NCI-H748 treated with DMSO at 0.1 percent for 48 hours (cell line): ENCODE measurements at places on chromosomes 1 and 21.

GRCh38 chr1:247961791-247962190, 3.2 kb upstream of the OR2AK2 start:
- no peak for DNase-seq

GRCh38 chr1:230210326-230210980, 143.4 kb downstream of the GALNT2 start:
- no peak for DNase-seq

DNA sequence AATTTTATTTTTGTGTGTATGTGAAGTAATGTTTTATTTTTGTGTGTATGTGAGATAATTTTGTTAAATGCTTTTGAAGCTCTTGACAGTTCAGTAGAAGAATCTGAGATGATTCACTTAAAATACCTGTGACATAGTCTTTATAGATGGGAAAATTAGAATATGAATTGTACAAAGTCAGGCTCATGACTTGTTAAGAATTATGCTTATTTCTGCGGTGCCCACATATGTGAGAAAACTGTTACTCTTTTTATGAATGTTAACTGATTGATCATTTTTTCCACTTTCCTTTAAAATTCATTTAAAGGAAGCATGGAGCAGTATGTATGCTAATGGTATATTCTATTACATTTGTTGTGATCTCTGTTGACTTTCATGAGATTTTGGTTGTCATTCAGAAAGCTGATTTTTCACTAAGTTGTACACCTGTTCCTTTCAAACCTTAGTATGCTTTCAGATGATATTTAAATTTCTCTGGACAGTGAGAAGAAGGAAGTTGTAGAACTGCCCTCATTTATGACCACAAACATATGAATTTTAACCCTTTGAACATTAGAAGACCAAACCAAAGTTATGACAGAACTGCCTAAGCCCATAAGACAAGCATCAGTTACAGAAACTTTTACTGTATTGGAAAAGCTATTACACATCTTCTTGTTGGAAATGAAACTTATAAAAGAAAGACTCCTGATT, 110.1 kb downstream of the POU2F1 start:
- DNase-seq, result no peak

- DNase-seq, result no peak
These were observed 4.2 kb upstream of the PAQR7 start for GRCh38 chr1:25879675-25880074.

DNA sequence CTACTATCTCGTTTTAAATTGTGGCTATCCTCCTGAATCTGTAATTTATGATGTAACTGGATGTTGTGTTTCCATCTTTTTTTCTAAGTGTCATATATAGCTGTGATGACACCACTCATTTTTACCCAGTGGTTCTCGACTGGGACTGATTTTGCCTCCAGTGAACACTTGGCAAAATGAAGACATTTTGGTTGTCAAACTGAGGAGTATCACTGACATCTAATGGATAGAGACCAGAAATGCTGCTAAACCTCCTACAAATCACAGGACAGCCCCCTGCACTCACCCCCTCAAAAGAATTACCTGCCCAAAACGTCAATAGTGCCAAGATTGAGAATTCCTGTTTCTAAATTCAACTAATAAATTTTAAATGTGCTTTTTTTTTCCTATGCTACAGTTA, 1.9 kb downstream of the TRMT13 start:
- no peak for DNase-seq

DNA sequence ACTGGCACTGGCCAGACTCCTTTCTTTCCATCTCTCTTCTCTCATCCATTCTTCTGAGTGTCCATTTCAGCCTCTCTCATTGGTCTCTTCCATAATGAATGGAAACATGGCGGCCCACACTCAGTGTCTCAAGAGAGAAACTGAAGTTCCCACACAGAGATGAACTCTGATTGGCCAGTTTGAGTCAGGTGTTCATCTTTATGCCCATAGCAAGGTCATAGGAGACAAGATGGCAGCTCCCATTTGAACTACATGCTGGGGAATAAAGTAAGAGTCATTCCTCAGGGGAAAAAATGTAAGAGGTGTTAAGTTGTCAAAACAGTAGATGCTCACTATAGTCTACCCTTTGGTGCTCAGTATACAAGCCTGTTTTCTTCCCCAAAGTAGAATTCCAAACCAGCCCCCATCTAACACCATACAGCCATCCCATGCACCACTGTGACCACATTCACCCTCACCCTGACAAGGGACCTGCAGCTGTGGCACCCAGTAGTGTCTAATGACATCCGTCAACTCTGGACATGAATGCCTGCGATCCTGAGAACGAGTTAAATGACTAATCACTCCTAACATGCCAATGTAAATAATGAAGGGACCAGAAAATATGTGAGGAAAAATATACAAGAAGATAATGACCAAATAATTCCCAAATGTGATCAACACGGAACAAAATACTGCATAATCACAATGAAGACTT, 12.4 kb downstream of the CDA start:
- DNase-seq, result no peak

GRCh38 chr1:24921412-24921811, 8.7 kb downstream of the RUNX3 start:
- DNase-seq, result no peak

GRCh38 chr1:41855713-41856112, 63.0 kb downstream of the HIVEP3 start:
- DNase-seq, result no peak

DNA sequence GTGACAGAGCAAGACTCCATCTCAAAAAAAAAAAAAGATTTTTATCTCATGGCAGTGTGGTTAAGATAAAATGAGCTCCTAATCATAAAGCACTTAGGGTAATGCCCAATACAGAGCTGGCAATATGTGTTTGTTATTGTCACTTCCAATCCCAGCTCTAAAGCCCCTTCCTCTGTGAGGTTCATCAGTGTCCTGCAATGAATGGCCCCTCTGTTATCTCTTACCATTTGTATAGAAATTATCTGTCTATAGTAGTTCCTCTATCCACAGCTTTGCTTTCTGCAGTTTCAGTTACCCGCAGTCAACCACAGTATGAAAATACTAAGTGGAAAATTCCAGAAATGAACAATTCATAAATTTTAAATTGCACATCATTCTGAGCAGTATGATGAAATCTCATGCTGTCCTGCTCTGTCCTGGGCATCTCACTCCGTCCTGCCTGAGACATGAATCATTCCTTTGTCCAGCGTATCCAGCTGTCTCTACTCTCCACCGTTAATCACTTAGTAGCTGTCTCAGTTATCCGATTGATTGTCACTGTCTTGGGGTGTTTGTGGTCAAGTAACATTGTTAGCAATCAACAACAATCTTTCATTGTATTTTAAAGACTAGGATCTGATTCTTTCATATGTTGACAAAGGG, 50.2 kb upstream of the DNAH14 start:
- no peak for DNase-seq

DNA sequence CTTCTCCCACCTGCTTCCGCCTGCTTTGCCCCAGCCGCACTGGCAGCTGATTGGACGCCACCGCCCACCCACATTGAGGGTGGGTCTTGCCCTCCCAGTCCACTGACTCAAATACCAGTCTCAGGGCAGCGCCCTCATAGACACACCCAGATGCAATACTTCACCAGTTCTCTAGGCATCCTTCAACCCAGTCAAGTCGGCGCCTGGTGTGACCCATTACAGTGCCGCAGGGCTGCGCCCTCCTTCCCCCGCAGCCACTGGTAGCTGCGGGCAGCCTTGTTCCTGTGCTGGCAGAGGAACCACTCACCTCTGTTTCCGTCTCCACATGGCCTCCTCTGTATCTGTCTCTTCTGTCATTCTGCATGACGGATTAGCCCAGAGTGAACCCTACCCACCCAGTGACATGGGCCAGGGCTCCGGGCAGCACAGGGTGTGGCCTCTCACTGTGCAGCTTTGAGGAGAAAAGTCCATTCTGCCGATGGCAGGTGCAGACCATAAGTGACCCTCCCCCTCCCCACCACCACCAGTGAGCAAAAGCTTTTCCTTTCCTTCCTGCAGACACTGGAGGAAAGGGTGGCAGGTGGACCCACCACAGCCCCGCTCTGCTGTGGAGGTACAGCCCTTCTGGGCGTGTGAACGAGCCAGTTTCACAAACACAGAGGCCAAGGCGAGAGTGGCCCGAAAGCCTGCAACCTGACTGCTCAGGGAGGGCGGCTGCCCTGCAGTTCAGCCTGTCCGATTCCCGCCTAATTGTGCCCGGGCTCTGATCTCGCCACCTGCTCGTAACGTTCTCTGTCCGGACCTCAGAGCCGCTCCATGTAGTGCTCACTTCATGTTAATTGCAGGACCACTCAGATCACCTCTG, 57.1 kb downstream of the FAAP20 start:
- DNase-seq, result no peak

DNA sequence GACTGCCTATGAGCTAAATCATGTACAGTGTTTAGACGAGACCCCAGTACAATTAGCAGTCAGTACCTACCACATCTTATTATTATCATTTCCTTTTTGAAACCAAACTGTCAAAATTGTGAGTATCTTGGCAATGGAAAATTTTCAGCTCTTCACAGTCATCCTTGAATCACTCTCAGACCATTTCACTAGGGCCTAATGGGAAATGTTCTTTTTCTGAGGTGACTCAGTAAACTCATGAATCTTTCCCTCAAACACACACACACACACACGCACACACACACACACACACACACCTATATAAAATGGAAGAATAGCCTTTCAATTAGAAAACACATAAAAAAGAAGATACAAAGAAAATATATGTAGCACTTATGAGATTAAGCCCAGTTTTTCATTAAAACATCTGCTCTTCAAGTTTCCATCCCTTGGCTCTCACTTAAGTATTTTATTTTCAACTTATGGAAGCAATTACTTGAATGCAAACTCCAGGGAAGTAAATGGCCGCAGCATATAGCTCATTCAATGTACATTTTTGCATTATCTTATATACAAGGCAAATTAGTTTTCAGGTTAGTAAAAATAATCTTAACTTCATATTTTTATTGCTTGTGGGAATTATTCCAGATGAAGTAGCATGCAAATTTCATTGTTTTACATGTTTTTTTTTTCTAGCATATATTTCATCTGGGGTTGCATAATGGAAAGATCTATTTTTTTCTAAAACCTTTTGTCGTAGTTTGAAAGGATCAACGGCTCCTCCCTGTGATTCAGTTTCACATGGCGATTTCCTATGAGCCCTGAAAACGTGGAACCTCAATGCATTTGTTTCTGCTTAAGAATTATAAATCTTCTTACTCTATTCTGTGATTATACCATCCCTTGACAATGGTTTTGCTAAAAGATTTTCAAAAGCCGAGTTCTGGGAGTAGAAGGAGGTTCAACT, 46.3 kb upstream of the TMPRSS15 start:
- no peak for DNase-seq

- DNase-seq, result no peak
These were observed 18.8 kb upstream of the FASLG start for GRCh38 chr1:172640111-172640510.

DNA sequence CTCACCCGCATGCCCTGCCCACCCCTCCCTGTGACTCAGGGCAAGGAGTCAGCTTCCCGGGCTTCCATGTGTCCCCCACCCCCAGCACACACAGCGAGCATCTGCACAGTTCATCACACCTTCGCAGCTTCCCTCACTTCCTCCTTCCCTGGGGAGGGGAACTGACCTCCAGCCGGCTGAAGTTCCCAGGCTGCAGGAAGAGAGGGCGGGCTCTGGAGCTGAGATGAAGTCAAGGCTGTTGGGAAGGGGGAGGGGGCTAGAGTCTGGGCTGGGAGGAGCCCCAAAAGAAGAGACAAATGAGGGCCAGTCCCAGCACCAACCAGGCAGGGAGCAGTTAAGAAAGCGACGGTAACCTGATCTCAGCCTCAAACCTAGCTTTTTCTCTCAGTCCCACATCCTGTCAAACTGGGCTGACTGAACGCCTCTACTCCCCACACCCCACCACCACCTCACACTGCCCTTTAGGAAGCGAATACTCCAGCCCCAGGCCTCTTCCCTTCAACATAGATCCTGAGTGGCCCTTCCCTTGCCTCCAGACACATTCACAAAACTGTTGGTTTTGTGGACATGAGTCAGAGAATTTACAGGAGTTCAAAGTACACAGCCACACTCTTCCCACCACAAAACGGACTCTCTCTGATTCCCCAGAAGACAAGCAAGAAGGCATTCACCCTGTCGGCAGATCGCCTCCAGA, 1.8 kb downstream of the RHOC start:
- peak; percentile 32 for DNase-seq

DNA sequence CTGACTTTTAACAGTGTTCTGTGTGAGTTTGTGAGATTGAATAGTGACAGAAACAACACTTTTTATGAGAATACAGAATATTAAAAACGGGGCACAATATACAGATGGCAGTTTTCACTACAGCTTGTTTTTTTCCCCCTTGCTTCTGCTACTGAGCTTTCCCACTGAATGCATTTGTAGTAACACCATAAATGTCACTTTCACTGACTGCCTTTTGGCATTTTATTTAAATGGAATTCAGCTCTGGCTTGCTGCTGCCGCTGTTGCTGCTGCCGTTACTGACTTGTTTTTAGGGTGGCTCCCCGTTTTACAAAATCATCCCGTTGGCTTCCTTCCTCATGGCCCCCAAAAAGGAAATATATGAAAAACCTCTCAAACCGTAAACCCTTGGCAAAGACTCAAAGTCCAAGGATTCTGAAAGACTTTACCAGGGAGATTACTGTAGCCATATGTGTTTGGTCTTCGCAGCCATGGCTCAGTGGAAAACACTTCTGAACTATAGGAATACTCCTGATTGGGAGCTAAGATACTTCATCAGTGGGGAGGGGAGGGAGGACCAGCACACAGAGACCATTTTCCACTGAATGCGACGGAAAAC, 151.0 kb downstream of the NUF2 start:
- peak; percentile 36 for DNase-seq

DNA sequence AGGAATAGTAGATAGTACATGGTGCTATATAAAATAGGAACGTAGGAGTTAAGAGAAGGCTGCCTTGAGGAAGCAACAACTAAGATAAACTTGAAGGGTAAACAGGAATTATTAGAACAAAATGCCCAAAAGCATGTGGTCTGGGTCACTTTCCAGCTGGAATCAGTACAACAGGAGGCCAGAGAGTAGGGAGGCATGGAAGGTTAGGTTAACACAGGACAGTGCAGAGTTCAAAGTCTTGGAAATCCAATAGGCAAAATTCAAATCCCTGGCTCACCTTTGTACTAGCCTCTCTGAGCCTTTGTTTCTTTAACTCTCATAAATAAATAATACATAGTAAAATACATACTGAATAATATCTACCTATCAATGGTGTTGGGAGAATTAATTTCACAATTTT, 69.0 kb upstream of the NEK7 start:
- DNase-seq, result no peak

- peak; percentile 24 for DNase-seq
These were observed 14.2 kb upstream of the TENT5B start for GRCh38 chr1:27026621-27027574.

GRCh38 chr21:33078907-33079582, 9.1 kb downstream of the OLIG1 start:
- DNase-seq, result no peak

- no peak for DNase-seq
These were observed 74.2 kb downstream of the ITGB3BP start for GRCh38 chr1:63448731-63449246.

DNA sequence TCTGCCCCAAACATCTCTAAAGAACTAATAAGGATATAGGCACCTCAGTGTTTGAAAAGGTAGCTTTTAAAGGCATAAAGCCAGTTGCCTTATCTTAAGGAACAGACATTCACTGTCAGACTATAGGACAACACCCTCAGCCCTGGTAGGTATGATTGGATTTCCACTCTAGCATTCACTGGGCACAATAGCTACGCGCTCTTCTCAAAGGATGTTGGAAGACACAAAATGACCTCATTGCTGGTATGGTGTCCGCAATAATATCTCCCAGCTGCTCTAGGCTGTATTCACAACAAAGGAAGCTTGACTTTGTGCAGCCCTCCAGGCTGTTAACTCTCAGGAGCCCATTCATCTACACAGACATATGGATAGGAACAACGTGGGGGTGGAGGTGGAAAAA, 119.4 kb upstream of the CXADR start:
- peak; percentile 41 for DNase-seq
